CD4-positive, alpha-beta T cell treated with Interleukin-2 at 100 ng/mL for 4 hours (primary cell): ENCODE measurements at places on chromosomes 6 and 20.

GRCh38 chr20:61371501-61372136 lies 119.6 kb downstream of the CDH4 start:
- no peak for DNase-seq

DNA sequence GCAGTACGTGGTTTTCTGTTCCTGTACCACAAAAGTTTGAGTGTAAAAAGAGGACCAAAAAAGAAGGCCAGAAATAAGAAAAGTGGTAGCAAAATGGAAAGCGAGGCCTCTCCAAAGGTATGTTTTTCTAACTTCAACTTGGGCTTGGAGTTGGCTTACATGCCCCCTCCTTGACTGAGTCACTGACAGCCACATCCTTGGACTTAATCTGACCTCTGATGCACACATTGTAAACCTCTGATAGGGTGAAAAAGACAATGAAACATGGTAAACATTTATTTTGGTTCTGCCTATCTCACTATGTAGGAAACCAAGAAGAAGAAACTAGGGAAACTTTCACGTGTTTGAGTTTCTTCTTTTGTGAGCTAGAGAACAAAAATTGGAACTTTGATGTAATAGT lies 503.2 kb upstream of the ID4 start:
- DNase-seq: no peak

- DNase-seq: no peak
Measured at GRCh38 chr6:129368970-129369369, 341.0 kb downstream of the ARHGAP18 start.

DNA sequence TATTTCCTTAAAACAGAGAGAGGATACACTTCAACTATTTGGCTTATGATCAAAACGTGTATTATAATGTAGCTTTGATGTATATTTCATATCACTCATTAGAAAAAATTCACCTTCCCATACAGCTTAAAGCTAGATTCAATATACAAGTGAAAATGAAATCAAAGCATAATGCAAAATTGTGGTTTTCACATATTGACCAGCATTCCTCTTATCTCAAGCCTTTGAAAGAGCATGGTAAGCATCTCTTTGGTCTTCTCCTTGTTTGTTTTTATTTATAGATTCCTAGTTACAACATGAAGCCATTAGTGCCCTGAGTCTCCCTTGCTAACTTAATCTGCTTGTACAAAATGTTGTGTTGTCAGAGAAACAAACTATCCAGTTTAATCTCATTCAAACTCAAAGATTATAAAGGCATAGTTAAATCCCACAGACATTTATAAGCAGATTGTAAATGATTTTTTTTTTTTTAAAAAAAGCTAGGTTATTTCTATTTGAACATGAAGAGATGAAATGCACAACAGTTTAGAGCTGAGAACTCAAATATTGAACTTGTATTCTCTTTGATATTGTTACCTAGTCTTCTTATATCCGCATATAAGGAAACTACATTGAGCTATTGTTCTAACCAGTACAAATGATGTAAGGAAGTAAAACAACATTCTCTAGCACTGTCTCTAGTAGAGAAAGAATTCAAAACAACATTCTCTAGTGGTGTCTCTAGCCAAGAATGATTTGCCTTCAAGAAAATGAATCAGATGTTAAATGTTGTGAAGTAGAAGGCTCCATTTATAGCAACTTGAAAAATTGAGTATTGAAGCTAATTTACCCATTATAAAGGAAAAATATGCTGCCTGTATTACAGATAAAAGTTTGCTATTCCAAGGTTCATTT lies 31.2 kb upstream of the SMIM28 start:
- no peak for DNase-seq

- no peak for DNase-seq
Measured at GRCh38 chr20:10970109-10970508, 296.3 kb upstream of the JAG1 start.

DNA sequence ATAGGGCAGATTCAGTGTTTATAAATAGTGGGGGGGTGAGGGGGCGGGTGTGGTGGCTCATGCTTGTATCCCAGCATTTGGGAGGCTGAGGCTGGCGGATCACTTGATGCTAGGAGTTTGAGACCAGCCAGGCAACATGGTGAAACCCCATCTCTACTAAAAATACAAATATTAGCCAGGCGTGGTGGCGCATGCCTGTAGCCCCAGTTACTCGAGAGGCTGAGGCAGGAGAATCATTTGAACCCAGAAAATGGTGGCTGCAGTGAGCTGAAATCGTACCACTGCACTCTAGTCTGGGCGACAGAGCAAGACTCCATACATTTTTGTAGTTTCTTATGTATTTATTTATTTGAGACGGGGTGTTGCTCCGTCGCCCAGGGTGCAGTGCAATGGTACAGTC lies 109.0 kb upstream of the ZNF217 start:
- no peak for DNase-seq
